Activated effector memory CD4-positive, alpha-beta T cell treated with anti-CD3 and anti-CD28 coated beads, Interleukin-2, amount 50 U/mL, for 16 hours (primary cell): ENCODE measurements at places on chromosomes 4 and X.
A peak's percentile ranks its signal among the peaks of the same experiment; 100 is the strongest.

- DNase-seq = peak; percentile 53
Measured at GRCh38 chrX:2495595-2495994, 5.2 kb downstream of the DHRSX start.

- DNase-seq = no peak
Measured at GRCh38 chrX:120742946-120743665, 113.3 kb upstream of the C1GALT1C1 start.

- DNase-seq = no peak
Measured at GRCh38 chr4:52711834-52712250, 39.4 kb downstream of the ERVMER34-1 start.

- DNase-seq = no peak
Measured at GRCh38 chr4:186809070-186809469, 85.4 kb upstream of the FAT1 start.

- DNase-seq = no peak
Measured at GRCh38 chr4:81740487-81740886, 268.8 kb upstream of the RASGEF1B start.

GRCh38 chr4:156825074-156825473 lies 146.5 kb downstream of the PDGFC start:
- DNase-seq = no peak

DNA sequence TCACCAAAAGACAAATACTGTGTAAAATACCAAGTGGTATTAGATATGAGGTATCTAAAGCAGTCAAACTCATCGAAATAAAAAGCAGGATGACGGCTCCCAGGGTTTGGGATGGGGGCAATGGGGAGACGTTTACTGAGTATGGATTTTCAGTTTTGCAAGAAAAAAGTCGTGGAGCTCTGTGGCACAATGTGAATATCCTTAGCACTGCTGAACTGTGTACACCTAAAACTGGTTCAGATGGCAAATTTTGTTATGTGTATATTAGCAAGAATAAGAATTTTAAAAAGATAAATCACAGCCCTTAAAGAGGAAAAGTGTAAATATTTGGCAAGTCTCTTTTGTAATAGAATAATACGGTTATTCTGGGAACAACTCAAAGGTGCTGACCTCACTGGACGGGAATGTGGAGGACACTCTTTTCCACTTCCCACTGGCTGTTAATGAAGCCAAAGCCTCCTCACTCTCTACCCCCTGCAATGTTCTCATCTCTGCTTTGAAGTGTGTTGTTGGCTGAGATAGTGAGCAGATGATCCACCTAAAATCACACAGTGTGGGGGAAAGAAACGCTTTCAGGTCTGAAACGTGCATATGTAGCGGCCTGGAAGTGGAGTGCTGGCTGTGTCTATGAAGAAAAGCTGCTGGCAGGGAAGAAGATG lies 49.2 kb downstream of the SEL1L3 start:
- DNase-seq = no peak

- DNase-seq = no peak
Measured at GRCh38 chrX:55088795-55089489, at the start of gene PAGE2. Gene PAGE2 (plus strand): TSS chrX:55089018. CDS start chrX:55090021, 1,003 bp downstream.

- DNase-seq = no peak
Measured at GRCh38 chr4:52098618-52099017, 47.5 kb downstream of the SPATA18 start.

DNA sequence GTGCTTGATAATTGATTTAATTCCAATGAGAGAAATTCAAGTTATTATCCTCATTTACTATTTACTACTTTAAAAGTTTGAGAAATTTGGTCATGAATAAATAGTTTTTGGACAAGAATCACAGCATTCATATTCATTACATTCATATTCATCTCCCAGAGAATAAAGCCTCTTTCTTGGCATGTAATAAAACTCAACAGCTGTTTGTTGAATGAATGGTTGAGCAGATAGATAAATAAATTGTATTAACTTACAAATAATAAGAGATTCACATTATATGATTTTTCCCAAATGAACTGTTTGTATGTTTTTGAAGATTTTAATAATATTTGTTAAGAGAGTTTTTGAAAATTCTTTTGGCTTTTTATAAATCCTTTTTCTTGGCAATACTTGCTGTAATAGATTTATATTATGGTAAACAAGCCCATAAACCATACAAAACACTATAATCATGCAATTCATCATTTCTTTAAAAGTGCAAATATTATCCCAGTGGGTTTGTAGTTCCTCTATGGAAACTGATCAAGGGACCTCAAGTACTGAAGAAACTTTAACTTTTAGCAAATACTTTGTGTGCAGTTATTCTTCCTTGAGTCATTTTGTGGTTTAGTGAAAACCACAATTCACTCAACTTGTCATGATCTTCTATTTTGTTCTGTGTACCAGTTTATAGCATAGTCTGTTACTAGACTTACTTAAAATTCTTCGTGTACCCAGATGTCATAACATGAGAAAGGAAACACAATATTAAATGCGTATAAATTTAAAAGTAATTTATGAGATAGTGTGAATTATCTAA lies 371.8 kb downstream of the ADGRL3 start:
- no peak for DNase-seq
